Sigmoid colon (tissue), 7 donors: ENCODE measurements at places on chromosomes 7 and 10. TPM values are rescaled to one million over a fixed set of nuclear protein-coding genes. Genes with fewer than 3 reads are reported as not detected.

Gene TMEM254
- 11.4 TPM for total RNA-seq

- no peak for DNase-seq
These were observed 2.4 kb downstream of the ADGRA1 start for GRCh38 chr10:133090101-133090500.

DNA sequence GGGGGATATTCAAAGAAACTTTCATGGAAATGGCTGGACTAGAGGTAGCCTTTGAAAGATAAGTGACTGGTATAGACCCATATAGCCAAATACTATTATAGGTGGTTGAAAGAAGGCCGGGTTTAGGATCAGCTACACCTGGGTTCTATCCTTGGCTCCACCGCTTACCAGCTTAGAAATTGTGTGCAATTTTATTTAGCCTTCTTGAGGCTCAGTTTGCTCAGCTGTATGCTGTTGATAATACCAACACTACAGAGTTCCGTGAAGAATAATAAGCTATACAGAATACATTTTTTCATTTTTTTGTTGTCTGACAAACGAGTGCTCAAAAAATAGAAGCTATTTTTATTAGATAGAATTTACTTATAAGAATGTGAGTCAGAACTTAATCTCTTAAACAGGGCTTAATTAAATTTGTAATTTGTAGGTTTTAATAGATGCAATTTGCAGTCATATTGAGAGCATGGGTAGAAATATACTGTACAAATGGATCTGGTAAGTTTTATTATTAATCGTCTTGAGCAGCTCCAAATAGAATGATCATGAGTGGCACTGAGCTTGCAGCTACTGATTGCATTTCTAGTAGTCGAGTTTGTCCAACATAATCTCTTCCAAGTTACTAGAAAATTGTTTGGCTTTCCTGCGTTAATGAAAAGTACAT is 164.3 kb upstream of the PHYHIPL start:
- no peak for DNase-seq

- DNase-seq, result no peak
These were observed 12.4 kb downstream of the BUB3 start for GRCh38 chr10:123166618-123167017.

- DNase-seq, result no peak
These were observed 343.0 kb upstream of the NPSR1 start for GRCh38 chr7:34315032-34315431.

DNA sequence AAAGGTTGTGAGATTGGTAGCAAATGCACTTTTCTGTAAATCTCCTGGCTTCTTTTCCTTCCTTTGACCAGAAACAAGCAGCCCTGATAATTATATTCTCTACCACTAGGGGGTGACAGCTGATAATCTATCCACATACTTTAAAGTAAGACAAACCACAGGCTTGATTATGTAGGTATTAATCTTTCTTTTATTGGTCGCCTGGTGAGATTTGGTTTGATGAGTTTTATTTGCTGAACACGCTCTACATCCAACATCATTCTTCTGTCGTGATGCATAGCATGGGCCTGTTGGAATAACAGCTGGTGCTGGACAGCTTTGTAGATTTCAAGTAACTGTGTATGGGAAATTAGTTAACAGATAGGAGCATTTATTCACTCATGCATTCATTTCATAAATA is 63.5 kb downstream of the ZNF365 start:
- no peak for DNase-seq

DNA sequence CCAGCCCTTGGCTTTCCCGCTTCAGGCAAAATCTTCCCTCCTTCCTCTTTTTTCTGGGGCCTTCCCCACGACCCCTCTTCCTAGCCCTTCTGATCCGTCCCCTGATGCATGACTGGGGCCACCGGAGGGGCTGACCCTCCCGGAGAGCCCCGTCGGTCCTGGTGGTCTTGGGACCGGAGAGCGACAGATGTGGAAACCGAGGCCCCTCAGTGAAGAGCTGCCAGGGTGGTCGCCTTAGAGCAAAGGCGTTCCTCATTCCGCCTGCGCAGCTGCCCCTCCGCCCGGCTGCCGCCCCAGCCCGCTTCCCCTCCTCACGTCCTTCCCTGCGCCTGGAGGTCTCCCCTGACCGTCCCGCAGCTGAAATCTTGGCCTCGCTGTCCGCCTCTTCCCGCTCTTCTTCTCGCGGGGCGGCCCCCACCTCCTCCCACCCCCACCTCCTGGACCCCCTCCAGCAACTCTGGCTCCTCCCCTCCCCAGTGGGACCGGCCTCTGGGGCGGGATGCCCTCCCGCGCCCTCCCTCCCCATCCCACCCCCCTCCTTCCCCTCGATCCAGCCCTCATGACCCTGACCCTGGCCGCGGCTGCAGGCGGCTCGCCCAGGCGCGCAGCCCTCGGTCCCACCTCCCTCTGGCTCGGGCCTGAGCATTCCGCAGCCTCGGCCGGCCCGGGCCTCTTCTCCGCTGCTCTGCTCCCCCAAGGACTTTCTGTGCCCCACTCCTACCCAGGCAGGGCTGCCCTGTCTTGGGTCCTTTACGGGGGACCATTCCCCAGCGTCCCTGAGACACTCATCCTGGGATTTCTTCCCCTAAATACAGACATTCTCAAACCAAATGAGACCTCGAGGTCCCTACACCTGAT is at the start of gene RARRES2:
RARRES2 (minus strand) TSS at position 367 of the 858 bp plus-strand sequence. CDS start 1,020 bp downstream, outside the sequence.
- peak; percentile 93 for DNase-seq
